ENCODE measurements at places on chromosomes 2 and 18.

DNA sequence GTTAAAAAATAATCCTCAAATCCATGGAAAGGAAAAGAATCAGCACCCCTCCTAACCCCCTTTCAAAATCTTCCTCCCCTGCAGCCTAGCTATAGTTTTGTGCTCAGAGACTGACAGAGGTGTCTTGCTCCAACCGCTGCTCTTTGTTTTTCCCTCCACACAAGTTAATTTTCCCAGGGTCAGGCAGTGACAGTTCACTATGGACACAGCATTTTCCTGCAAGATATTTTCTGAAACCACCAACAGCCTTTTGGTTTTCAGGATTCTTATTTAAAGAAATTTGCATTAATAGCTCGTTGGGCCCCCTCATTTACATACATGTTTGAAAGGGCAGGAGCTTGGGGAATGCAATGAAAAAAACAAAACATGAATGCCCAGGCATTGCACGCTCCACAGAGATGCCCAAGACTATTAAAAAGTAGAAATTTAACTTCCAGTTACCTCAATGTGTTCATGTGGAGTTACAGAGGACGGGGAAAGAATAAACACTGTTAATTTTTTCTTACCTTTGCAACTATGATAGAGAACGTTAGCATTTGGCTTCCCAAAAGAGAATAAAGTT is 71.4 kb upstream of the CXCR4 start:
- no peak for DNase-seq

GRCh38 chr2:192042126-192042525 is 152.6 kb downstream of the TMEFF2 start:
- no peak for DNase-seq

GRCh38 chr18:2121224-2121623 is 450.1 kb downstream of the METTL4 start:
- peak; percentile 35 for DNase-seq

- DNase-seq, result no peak
Observed at GRCh38 chr2:133292259-133292658, 276.0 kb downstream of the NCKAP5 start.

- no peak for DNase-seq
Observed at GRCh38 chr2:66440708-66441497, 6.0 kb downstream of the MEIS1 start.

GRCh38 chr2:196220671-196221070 is 49.3 kb upstream of the STK17B start:
- no peak for DNase-seq

- DNase-seq, result no peak
Observed at GRCh38 chr2:48849770-48850169, 94.2 kb upstream of the LHCGR start.

GRCh38 chr2:152506843-152507242 is 171.9 kb downstream of the FMNL2 start:
- DNase-seq, result no peak
